ENCODE measurements at places on chromosomes 2 and 18. TPM values are rescaled to one million over a fixed set of nuclear protein-coding genes. Genes with fewer than 3 reads are reported as not detected.

DNA sequence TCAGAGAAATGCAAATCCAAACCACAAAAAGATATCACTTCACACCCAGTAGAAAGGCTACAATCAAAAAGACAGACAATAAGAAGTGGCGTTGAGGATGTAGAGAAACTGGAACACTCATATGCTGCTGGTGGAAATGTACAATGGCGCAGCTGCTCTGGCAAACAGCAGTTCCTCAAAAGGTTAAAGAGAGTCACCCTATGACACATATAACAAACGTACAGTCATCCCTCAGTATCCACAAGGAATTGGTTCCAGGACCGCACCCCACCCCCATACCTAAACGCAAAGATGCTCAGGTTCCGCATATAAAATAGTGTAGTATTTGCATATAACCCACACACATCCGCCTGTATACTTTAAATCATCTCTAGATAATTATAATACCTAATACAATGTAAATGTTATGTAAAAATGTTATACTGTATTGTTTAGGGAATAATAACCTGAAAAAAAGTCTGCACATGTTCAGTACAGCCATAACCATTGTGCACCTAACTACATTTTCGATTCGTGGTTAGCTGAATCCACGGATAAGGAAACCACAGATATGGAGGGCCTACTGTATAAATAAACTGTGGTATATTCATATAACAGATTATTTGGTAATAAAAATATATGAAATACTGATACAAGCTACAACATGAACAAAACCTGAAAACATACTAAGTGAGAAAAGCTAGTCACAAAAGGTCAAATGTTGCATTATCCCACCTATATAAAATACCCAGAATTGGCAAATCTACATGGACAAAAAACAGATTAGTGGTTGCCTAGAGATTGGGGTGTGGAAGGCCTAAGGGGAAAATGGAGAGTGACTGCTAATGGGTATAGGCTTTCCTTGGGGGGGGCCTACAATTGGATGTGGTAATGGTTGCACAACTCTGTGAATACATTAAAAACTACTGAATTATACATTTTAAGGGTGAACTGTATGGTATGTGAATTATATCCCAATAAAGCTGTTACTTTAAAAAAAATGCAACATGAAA lies 37.5 kb downstream of the UXS1 start:
- H3K27ac ChIP-seq = no peak overlapping the region
- no peak overlapping the region for H3K4me3 ChIP-seq
- peaks cover 27% of the 10 kb centered on the region for H3K36me3 ChIP-seq
- DNase-seq = no peak
- peaks cover 25% of the 10 kb centered on the region for H3K4me1 ChIP-seq

- no peak for DNase-seq
- no peaks in the 10 kb centered on the region for H3K36me3 ChIP-seq
- no peak overlapping the region for H3K27ac ChIP-seq
- peaks cover 43% of the 10 kb centered on the region for H3K27me3 ChIP-seq
These were observed 386.3 kb upstream of the MYT1L start for GRCh38 chr2:2717406-2717805.

DNA sequence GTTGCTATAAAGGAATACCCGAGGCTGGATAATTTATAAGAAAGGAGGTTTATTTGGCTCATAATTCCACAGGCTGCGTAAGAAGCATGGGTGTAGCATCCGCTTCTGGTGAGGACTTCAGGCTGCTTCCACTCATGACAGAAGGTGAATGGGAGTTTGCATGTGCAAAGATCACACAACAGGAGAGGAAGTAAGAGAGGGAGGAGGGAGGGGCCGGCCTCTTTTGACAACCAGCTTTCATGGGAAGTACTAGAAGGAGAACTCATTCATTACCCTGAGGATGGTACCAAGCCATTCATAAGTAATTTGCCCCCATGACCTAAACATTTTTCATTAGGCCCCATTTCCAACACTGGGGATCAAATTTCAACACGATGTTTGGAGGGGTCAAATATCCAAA lies 386.8 kb upstream of the NETO1 start:
- H3K36me3 ChIP-seq = no peaks in the 10 kb centered on the region
- no peak for DNase-seq
- no peak overlapping the region for H3K27ac ChIP-seq
- no peaks in the 10 kb centered on the region for H3K27me3 ChIP-seq
- no peaks in the 10 kb centered on the region for H3K4me1 ChIP-seq

DNA sequence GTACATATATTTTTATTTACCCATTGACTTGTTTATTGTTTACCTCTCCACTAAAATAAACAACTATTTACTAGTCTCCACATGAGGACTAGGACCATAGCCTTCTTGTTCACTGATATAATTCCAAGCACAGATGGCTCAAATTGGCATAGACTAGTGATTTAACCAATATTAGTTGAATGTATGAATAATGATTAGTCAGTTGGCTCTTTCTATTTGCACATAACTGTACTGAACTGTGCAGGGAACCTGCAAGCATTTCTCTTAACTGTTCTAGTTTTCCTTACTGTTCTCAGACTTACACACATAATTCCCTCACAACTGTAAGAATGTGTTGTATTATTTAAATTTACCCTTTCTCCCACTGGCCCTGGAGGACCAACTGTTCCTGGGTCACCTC lies 91.9 kb downstream of the COL3A1 start:
- no peaks in the 10 kb centered on the region for H3K4me1 ChIP-seq
- H3K27me3 ChIP-seq = no peaks in the 10 kb centered on the region
- H3K27ac ChIP-seq = no peak overlapping the region
- no peak overlapping the region for H3K4me3 ChIP-seq
- H3K36me3 ChIP-seq = no peaks in the 10 kb centered on the region
- DNase-seq = no peak

DNA sequence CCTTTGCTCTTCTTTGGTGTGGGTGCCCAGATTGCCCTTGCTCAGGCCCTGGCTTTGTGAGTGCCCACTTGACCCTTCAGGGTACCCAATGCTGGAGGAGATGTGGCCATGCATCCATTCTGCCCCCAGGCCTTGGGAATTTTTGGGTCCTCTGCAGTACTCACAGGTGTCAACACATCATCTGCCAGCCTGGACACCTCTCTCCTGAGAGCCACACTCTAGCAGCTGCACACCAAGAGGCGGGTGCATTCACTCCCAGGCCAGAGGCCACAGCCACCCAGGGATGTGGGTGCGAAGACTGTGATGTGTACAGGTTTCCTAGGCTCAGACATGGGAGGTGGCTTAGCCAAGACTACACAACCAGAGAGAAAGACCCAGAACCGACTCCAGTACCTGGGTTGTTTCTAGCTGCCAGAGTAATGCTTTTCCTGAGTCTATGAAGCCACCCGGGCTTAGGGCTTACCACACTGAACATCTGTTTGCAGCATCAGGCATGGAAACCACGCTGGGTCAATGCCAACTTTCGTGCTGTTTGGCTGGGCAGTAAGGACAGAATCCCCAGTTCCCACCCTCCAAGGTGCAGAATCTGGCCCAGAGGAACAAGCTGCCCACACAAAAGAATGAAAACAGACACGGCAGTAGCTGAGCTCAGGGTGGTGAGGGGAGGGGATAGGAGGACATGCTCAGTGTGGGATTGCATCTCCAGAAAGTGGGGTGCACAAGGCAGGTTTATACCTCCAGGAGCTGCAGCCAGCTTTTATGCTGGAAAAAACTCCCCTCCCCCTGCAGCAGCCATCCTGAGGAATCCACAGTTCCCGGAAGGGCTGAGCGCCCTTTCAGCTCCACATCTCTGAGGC lies 40.1 kb downstream of the KCNF1 start:
- H3K4me3 ChIP-seq = no peak overlapping the region
- H3K27me3 ChIP-seq = no peaks in the 10 kb centered on the region
- no peak for DNase-seq
- no peaks in the 10 kb centered on the region for H3K36me3 ChIP-seq

DNA sequence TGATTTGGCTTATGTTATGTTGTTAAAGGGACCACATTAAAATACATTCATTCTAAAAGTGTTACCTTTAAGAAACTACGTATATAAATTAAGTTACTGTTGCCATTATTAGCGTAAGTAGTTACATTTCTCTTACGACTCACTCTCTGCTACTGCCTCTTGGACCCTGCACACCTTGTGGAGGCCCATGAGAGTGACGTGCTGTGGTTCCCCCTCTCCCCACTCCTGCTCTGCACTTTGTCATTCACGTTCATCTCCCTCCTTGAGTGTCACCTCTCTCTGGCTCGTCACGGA lies 830 bp upstream of the MERTK start:
- H3K4me3 ChIP-seq = peak overlapping the region; percentile 90
- no peaks in the 10 kb centered on the region for H3K36me3 ChIP-seq
- H3K4me1 ChIP-seq = peaks cover 55% of the 10 kb centered on the region
- no peak for DNase-seq
- peaks cover 12% of the 10 kb centered on the region for H3K27me3 ChIP-seq

- DNase-seq = peak; percentile 78
- peak within 1 kb of the TSS; percentile 73 for H3K4me3 ChIP-seq
- no peaks in the 10 kb centered on the region for H3K36me3 ChIP-seq
- no peaks in the 10 kb centered on the region for H3K27me3 ChIP-seq
- H3K4me1 ChIP-seq = peaks cover 25% of the 10 kb centered on the region
These were observed at the start of gene FECH for GRCh38 chr18:57586251-57587049. Gene FECH, minus strand, starts transcription at chr18:57586702. Its CDS starts 82 bp downstream, at chr18:57586620.

DNA sequence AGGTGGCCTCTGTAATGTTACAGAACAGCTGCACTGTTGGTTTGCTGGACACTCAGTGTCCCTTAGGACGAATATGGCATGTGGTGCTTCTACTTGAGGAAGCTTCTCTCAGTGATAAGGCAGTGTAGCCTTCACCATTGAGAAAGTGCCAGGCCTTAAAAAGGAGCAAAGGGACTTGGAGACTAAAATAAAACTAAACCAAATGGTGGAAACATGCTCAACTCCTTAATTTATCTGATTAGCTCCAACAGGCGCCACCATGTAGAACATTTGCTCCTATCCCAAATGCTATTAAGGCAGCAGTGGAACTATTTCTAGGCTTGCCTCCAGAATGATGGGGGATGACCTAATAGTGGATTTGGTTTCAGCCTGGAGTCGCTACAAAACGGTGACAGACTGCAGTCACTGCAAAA lies 77.5 kb upstream of the MYL1 start:
- no peak overlapping the region for H3K4me3 ChIP-seq
- no peak overlapping the region for H3K27ac ChIP-seq
- no peaks in the 10 kb centered on the region for H3K27me3 ChIP-seq

Gene FAP
- 25.3 TPM for total RNA-seq

Gene SELENOI
- 34.4 TPM for total RNA-seq

Gene MAPK4
- 0.89 TPM for total RNA-seq

Gene TMEM178A
- total RNA-seq = 1.5 TPM

Gene BOK
- 66.5 TPM for total RNA-seq
